GM23338 (cell line): ENCODE measurements at places on chromosomes 5 and 9.

DNA sequence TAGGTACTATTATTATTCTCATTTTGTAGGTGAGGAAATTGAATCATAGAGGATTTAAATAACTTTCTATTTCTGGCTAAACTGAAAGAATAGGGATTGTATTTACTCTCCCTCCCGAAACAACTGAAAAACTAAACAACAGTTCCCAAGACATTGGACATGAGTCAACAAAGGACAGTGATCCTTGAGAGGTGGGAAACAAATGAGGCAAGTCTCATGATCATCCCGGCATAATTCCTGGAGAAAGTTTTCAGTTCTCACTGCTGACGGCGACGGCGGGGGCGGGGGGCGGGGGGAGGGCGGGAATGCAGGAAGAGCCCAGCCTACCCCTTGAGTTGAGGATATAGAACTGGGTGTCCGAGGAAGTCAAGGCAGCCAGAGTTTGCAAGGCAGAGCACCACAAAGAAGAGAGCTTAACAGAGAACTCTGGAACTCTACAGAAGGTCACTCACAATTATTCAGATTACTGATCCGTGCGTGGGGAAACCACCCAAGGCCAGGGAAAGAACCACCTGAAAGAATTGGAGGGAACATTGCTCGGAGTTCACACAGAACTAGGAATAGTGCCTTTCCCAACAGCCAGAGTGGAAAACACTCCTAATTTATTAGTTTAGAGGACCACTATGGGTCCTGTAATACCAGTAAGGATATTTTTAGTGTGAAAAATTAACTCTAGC lies 27.4 kb upstream of the WHRN start:
- peak; percentile 34 for DNase-seq

- no peak for DNase-seq
Observed at GRCh38 chr5:76487821-76488220, 84.7 kb downstream of the IQGAP2 start.

GRCh38 chr9:91664663-91665062 lies 241.0 kb upstream of the NFIL3 start:
- DNase-seq, result no peak

- DNase-seq, result no peak
Observed at GRCh38 chr9:70642341-70642740, 227.9 kb upstream of the KLF9 start.

- DNase-seq, result no peak
Observed at GRCh38 chr9:100690438-100690837, 112.6 kb downstream of the CAVIN4 start.

- no peak for DNase-seq
Observed at GRCh38 chr5:67144183-67144639, 52.4 kb downstream of the CD180 start.

GRCh38 chr9:91012933-91013841 lies 211.6 kb downstream of the SYK start:
- no peak for DNase-seq
